ENCODE measurements at places on chromosomes 2 and 18.

- no peak for DNase-seq
Measured at GRCh38 chr2:45237128-45237527, 227.9 kb upstream of the SIX2 start.

DNA sequence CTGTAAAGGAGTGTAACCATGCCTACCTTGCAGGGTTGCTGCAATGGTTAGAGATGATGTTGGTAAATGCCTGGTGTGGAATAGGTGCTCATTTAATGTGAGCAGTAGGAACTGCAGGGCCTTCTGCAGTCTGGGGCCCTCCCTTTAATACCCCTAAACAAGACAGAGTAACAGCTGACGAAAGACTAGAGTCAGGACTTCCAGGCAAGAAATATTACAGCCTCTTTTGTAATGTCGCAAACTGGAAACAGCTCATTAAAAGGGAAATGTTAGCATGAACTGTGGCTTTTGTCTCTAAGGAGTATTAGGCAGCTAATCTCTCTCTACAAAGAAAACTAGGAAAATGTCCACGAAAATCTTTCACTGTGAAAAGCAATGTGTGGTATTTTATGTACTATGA is 26.0 kb downstream of the MARCO start:
- no peak for DNase-seq

DNA sequence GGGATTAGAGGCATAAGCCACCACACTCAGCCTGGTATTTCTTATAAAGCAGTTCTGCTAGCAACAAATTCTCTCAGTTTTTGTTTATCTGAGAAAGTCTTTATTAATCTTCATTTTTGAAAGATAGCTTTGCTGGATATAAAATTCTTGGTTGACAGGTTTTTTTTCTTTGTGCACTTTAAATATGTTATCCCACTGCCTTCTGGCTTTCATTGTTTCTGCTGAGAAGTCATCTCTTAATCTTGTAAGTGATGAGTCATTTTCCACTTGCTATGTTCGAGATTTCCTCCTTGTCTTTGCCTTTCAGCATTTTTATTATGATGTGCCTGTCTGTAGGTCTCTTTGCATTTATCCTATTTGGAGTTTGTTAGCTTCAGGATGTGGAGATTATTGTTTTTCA is 5.9 kb upstream of the ELAC1 start:
- DNase-seq: no peak

DNA sequence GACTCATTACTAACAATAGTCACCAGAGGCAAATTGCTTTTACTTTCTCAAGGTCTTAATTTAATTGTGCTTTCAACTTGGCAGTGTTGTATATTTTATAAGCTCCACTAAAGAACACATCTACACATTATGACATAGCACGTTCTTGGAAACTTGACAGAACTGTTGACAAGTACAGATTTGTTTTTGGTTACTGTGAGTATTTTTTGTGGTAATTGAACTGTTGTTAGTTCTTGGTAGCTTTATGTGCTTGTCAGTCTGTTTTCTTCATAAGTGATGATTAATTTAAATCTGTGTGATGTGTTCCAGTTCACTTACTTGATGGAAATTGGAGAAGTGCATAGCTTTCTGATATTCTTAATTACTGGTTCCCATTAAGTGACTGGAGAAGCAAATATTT is 63.9 kb downstream of the COMMD1 start:
- DNase-seq: no peak

- DNase-seq: no peak
Measured at GRCh38 chr18:12424252-12424651, 16.5 kb downstream of the PRELID3A start.

DNA sequence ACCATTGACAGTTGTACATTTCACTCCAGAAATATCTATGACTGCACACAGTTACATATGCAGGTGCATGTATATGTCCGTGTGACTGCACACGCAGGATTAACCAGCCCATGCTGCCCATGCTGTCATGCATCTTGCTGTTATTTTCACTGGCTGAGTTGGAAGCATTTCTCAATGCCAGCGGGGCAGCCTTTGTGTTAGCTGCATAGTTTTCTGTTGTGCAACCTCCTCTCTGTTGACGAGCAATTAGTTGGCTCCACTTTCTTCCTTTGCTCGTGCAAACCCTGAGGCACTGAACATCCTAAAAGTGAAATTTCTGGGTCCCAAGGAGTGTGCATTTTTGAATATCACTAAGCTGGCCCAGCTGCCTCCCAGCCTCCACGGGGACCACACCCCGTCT is 133.4 kb upstream of the GLI2 start:
- DNase-seq: no peak

DNA sequence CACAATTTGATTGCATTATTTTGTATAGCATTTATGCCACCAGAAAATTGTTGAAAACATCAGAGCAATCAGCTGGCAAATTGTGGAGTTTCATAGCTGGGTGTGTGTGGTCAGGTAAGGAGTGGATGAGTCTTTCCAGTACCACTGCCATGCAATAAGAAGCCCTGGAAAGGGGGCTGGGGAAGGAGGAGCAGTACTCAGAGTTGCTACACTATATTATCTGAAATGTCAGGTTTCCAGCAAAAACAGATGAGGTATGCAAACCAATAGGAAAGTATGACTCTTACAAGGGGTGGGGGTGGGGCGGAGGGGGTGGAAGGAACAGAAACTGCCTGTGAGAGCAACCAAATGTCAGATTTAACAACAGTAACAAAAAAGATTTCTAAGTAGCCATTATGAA is 112.2 kb downstream of the SOS1 start:
- no peak for DNase-seq

Measured in keratinocyte (primary cell).